CD4-positive, alpha-beta T cell treated with Interleukin-10 for 1 hour (primary cell): ENCODE measurements at places on chromosomes 7 and 10.

DNA sequence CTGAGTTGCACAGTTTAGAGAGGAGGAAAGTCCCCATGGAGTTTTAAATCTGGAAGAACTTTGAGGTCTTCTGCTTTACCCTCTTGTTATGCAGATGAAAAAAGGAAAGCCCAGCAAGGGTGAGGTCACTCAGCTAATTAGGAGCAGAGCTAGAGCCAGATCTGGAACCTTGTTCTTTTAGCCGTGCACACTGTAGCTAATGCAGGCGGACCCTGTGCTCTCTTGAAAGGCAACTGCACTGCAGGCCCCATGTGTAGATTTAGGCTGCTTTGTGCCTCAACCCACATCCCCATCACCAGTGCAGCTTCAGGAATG lies 63.4 kb downstream of the SYPL1 start:
- DNase-seq: no peak

DNA sequence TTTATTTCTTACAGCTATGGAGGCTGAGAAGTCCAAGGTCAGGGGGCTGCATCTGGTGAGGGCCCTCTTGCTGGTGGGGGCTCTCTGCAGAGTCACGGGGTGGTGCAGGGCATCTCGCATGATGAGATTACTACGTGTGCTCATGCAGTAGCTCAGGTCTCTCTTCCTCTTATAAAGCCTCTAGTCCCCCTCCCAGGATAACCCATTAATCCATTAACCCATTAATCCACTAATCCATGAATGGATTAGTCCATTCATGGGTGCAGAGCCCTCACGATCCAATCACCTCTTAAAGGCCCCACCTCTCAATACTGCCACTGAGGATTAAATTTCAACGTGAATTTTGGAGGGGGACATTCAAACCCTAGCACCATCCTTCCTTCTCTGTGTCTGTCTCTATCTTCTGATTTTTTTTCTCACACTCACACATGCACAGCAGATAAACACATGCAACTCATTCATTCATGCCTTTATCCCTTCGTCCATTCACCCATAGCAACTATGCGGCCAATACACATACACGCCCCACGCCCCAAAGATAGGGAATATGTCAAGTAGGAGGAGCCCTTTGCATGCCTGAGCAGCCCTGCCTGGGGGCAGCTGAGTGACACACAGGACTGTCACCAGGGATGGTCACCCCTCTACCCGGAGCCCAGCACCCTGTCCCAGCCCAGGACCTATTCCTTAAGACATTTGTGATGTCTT lies 86.5 kb downstream of the C10orf105 start:
- no peak for DNase-seq

DNA sequence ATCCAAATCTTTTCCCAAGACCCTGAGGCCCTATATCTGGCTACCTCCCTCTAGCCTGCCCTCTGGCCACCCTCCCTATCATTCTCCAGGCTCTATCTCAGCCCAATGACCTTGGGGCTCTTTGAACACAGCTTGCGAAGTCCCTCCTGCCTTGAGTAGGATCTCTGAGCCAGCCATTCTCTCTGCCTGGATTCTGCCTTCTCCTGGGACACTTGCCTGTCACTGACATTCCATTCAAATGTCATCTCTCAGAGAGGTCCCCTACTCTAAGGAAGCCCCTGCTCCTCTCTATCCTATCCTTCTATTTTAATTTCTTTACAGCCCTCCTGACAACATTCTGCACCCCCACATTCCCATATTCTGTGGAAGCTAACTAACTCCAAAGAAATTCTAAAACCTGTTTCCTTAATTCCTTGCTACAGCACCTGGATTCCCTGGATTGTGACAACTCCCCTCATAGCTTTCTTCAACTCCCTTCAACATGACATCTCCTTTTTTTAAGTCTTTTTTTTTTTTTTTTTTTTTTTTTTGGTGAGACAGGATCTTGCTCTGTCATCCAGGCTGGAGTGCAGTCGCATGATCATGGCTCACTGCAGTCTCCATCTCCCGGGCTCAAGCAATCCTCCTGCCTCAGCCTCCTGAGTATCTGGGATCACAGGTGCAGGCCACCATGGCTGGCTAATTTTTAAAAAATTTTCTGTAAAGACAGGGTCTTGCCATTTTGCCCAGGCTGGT lies 81.0 kb upstream of the ASAH2 start:
- no peak for DNase-seq

DNA sequence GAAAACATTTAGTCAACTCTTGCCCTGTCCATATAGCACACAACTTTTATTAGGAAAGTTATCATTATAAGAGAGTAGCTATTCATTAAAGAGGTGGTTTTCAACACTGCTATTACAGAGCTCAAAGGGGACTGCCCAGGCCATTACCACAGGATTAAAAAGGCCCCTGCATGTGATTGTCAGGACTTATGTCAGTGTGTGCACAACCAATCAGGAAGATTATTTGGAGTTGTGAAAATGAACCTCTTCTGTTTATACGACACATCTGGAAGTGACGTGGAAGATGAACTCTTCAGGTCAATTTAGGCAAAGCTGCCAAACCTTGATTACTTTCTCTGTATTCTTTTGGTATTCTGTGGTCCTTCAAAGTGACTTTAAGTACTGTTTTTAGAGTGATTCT lies 14.7 kb downstream of the CCNY start:
- no peak for DNase-seq

DNA sequence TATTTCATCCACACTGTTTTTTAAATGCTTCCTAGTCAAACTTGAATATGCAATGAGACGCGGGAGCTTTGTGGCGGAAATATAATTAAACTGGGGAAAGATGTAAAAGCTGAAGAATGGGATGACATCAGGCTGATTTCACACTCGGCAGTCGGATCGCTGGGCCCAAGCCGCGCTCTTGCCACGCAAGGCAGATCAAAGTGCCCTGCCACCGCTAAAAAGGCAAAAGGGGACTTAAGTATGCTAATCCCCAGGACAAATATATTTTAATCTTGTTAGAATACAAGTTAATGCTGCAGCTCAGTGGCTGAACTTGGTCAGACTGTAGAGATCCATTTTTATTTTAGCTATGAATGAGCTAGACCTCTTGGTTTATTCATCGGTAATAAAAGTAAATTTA lies 13.8 kb downstream of the EN2 start:
- no peak for DNase-seq

- DNase-seq: peak; percentile 55
These were observed 905 bp downstream of the C1GALT1 start for GRCh38 chr7:7183061-7183837.

DNA sequence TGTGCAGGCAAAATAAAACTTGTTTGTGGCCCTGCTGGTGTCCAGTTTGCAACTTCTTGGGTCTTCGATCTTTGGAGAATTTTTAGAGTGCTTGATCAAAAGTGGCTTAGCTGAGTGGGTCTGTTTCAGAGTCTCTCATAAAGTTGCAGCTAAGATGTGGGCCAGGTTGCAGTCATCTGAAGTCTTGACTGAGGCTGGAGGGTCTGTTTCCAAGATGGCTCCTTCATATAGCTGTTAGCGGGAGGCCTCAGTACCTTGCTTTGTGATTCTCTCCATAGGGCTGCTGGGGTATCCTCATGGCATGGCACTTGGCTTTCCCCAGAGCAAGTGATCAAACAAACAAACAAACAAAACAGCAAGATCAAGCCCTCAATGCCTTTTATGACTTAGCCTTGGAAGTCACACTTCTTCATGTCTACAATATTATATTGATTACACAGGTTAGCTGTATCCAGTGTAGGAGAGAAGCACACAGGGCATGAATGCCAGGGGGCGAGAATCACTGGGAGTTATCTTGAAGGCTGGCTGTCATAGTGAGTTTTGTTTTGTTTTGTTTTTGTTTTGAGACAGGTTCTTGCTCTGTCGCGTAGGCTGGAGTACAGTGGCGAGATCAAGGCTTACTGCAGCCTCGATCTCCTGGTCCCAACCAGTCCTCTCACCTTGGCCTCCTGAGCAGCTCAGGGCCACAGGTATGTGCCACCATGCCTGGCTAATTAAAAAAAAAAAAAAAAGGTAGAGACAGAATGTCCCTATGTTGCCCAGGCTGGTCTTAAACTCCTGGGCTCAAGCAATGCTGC lies 10.2 kb downstream of the CYP26A1 start:
- no peak for DNase-seq

- no peak for DNase-seq
These were observed 271.5 kb upstream of the ZWINT start for GRCh38 chr10:56632537-56632936.

DNA sequence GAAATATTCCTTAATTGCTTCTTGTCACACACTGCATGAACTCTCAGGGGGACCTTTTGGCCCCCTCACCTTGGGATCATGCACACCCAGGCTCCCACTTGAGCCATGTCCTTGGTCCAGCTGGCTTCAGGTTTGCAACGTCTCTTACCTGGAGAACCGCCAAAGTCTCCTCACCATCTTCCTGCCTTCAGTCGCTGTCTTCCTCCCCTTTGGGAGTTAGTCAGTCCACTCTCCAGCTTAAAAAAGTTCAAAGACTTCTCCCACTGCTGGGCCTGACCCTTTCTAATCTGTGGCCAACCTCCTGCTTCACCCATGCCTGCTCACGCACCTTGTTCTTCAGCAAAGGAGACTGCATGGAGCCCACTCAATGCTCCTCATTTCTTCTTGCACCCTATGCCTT lies 82.6 kb upstream of the LRRC4 start:
- DNase-seq: no peak

GRCh38 chr10:87691506-87692070 lies 31.9 kb downstream of the PAPSS2 start:
- no peak for DNase-seq

DNA sequence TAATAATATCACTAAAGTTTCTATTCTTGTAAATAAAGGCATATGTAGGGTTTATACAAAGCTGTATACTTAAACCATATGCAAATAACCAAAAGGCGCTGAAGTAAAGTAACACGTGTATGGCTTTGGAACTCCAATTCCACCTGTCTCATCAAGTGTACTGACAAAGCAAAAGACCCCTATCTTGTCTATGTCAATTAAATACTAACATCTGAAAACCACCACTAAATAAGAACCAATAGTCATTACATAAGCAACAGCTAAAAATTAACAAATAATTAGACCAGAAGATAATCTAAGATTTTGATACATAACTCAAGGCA lies 93.9 kb downstream of the KMT2C start:
- no peak for DNase-seq
